ENCODE measurements at places on chromosomes 5 and 9.

GRCh38 chr9:136225366-136225747 is 20.3 kb downstream of the QSOX2 start:
- no peak for DNase-seq

GRCh38 chr5:158413122-158413680 is 554.3 kb upstream of the CLINT1 start:
- DNase-seq: no peak

GRCh38 chr5:6076341-6077239 is 301.8 kb downstream of the MED10 start:
- DNase-seq: no peak

GRCh38 chr5:173925449-173926071 is 37.4 kb downstream of the CPEB4 start:
- no peak for DNase-seq

DNA sequence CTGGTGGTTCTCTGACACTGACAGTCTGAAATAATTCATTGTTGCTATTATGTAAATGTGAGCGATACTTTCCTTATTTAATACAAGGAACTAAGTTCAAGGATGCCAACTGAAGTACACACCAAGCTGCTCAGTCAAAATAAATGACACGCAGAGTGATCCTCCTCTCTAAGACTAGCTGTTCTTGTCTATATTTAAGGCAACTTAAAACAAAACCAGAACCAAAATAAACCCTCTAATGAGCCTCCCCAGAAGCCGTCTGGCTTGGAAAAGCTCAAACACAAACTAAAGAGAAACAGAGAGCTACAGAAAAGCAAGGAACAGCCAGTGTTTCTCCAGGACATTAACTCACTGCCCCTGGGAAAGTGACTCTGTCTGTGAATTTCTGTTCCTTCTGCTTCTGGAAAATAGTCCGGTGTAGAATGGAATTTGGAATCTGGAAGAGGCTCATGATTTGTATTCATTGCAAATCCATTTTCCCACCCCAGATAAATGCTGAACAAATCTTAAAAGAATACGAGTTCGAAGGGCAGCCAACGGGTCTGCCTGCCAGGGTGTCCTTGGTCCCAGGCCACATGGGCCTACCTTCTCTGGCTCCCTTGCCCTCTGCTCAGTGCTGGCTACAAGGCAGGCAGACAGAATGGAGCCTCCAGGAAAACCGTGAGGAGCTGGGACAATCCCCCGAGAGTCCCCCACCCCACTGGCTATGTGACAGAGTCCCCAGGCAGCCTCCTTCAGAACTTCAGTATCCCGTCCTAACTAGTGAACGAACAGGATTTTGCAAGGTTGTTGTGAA is 14.8 kb downstream of the GGTA1 start:
- no peak for DNase-seq

- no peak for DNase-seq
Observed at GRCh38 chr5:102823441-102823874, 68.4 kb downstream of the PAM start.

- DNase-seq: no peak
Observed at GRCh38 chr5:101585366-101585765, 682.3 kb upstream of the ST8SIA4 start.

DNA sequence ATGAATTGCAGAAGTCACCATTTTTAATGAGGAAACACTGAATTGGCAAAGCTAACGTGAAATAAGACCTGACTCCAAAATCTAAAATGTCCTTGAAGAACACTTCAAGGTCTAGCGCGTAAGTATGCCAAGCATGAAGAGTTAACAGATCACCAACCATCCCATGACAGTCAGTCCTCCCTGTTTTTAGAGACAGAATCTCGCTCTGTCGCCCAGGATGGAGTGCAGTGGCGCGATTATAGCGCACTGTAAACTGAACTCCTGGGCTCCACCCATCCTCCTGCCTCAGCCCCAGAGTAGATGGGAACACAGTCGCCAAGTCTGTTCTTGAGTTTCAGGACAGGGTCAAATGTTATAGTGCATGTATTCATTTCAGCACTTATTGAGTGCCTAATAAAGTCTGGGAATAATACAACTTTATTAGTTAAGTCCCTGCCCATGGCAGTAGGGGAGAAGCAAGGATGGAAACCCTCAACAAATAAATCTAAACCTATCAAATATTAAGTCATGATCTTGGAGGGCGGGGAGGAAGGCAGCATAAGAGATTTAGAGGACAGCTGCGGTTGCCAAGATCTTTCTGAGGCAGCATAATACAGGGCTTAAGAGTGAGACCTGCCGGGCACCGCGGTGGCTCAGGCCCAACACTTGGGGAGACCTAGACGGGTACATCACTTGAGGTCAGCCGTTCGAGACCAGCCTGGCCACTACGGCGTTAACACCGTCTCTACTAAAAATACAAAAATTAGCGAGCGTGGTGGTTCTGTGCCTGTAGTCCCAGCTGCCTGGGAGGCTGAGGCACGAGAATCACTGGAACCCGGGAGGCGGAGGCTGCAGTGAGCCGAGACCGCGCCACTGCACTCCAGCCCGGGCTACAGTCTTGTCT is 1.1 kb downstream of the ATPSCKMT start:
- DNase-seq: no peak

GRCh38 chr5:60287174-60287771 is 393.7 kb upstream of the PDE4D start:
- DNase-seq: no peak

GRCh38 chr5:125582352-125582751 is 835.9 kb upstream of the ZNF608 start:
- DNase-seq: no peak

DNA sequence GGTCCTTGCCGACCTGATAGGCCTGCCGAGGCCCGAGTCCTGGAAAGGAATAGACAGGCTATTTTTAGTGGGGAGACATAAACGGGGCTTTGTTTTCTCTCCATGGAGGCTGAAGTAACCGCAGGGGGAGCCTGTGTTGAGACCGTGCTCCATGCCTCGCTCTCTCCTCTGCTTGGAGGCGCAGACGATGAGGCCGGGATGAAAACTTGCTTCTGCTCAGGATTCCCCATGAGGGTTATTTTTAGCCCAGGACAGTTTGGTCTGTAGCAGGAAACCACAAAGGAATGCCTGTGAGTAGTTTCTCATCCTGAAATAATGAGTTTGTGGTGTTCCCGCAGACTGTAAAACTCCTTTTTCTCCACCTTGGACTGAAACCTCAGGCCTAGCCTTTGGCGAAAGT is 81.9 kb upstream of the RARS1 start:
- DNase-seq: no peak

DNA sequence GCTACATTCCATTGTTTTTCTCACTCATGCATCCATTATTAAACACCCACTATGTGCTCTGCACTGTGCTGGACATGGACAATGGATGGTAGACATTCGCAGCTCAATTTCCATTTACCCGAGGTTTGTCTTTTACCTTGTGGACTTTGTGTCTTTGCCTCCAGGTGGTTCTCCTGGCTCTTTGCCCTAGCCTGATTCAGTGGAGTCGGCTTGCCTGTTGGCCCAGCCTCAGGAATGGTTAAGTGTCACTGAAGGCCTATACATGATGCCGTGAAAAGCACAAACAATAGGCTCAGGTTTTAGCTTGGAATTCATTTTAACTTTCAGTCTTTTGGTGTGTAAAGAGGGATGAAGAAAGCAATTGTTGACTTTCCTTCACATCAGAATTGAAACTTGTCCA is 16.5 kb upstream of the DMRT3 start:
- DNase-seq: no peak

- no peak for DNase-seq
Observed at GRCh38 chr9:20208961-20209371, 413.3 kb downstream of the MLLT3 start.

- no peak for DNase-seq
Observed at GRCh38 chr5:92504346-92504745, 1076.7 kb downstream of the NR2F1-AS1 start.

GRCh38 chr5:17737092-17737491 is 102.8 kb downstream of the TAF11L14 start:
- no peak for DNase-seq

DNA sequence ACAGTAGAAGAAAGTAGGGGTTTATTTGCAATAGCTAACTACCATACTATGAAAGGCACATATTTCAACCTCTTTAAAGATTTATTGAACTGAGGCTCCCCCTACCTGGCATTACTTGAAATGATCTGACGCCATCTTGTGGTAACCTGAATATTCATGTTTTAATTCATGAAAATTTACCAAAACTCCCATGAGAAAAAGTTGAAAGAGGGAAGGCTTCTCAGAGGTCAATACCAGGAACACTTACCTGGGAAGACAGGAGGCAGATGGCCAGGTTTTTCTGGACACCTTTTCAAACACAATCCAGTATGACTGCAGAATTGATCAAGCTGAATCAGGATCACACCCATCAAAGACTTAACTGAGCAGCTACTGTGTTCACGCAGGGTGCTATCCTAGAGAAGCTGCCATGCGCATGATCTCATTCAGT is 9.4 kb downstream of the PRELID2 start:
- no peak for DNase-seq

- no peak for DNase-seq
Observed at GRCh38 chr5:38022631-38023030, 182.8 kb upstream of the GDNF start.

- no peak for DNase-seq
Observed at GRCh38 chr9:70170151-70170790, 88.5 kb upstream of the SMC5 start.

- DNase-seq: no peak
Observed at GRCh38 chr5:143987751-143988560, 176.0 kb downstream of the HMHB1 start.

DNA sequence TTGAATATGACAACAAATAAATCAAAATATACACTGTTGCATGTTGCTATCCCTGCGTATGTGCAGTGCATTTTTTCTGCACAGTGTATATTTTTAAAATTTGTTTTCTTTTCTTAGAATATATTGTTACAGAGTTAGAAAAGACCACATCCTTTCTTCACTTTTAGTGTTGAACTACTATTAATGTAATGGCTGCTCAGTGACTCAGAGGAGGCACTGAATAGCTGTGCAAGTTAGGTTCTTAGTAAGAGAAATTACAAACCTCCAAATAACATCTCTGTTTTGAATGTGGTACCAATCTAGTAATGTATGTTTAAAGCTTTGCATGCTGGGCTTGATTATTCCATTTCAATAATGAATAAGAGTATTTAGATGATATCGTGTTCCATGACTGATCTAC is 208.9 kb upstream of the PRR16 start:
- no peak for DNase-seq

DNA sequence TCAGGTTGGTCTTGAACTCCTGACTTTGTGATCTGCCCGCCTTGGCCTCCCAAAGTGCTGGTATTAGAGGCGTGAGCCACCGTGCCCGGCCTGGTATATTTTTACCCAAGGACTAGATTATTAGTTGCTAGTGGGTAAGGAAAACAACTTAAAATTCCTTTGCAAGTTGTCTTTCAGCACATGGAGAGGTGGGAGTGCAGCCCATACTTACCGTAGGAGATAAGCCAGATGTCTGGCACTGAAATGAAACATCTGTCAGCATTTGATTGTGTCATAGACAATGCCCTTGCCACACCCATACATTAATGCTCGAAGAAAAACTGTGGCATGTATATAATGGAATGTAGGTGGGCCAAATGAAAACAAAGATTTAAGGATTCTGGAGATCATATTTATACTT is 36.6 kb upstream of the ANKH start:
- DNase-seq: no peak

DNA sequence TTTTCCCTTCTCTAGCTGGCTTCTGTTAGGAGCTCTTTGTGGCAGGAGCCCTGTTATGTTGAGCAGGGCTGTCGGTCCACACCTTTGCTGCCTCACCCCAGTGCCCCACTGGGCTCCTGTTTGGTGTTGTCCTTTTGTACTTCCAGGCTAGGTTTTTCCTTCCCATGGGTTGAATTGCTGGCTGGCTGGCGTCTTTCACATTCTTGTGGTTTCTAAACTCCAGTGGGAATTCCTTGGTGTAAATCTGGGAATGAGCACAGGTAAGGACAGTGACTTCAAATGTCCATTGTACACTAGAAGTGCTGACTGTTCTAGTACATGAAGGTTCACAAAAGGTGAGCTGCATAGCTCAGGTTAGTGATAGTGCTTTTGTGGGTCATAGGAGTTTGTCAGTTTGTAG is 30.4 kb downstream of the RASGRF2 start:
- DNase-seq: no peak

DNA sequence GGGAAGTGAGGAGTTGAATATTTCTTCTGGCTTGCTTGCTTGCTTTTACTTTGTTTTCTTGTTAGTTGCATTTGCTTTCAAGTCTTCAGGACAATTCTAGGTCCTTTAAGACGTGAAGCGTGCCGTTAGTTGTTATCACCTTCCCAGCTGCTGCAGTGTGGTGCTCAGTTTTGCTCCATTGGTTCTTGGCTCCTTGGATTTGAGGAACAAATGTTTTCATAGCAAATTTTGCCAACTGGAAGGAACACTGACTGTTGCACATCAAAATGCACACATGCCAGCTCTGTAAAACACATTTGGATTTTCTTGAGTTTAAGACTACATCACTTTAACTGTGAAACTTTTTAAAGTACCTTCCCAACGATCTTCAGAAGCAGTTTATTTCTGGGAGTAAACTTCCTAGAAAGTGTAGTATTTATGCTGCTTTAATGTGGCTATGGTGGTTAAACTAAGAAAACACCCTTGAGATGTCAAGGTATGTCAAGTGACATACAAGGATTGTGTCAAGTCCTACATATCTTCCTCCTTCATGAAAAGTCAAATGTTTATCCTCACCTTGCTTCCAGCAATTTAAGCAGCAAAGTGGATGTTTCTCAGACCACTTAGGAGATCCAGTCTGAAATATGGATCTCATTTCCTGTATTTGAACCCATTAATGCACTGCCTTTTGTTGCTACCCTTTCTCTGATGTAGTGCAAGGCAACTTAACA is 24.9 kb downstream of the MOCS2 start:
- DNase-seq: no peak

GRCh38 chr5:56259002-56259511 is 25.9 kb upstream of the ANKRD55 start:
- no peak for DNase-seq

- DNase-seq: no peak
Observed at GRCh38 chr9:2152966-2153629, 138.0 kb downstream of the SMARCA2 start.

GRCh38 chr9:32339424-32339823 is 45.0 kb upstream of the ACO1 start:
- DNase-seq: no peak

Data from stimulated activated CD8-positive, alpha-beta memory T cell treated with anti-CD3 and anti-CD28 coated beads, Interleukin-2, amount 100 ng/mL, for 1 hour (primary cell).